ENCODE measurements at places on chromosomes 5 and 9.
A peak's percentile ranks its signal among the peaks of the same experiment; 100 is the strongest.

GRCh38 chr9:108978205-108978604 lies 35.1 kb downstream of the CTNNAL1 start:
- no peak for DNase-seq

- DNase-seq, result no peak
Measured at GRCh38 chr9:89498852-89499480, 1.1 kb upstream of the SEMA4D start.

DNA sequence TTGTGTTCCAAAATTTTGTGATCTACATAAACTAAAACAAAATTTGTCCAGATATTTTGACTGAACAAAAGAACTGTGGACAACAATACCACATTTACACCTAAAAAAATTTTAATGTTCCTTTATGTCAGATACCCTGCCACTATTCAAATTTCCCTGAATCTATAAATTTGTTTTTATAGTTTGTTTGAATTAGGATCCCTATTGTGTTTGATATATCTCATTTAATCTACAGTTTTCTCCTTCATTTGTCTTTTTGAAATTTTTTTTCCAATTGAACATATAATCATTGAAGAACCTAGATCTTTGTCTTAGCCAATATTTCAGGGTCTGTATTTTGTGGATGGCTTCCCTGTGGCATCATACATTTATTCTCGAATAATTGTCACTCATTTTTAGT lies 5.7 kb downstream of the AGGF1 start:
- DNase-seq, result no peak

- no peak for DNase-seq
Measured at GRCh38 chr9:129987047-129987446, 55.9 kb downstream of the FNBP1 start.

GRCh38 chr9:109086221-109086620 lies 33.5 kb downstream of the TMEM245 start:
- no peak for DNase-seq

DNA sequence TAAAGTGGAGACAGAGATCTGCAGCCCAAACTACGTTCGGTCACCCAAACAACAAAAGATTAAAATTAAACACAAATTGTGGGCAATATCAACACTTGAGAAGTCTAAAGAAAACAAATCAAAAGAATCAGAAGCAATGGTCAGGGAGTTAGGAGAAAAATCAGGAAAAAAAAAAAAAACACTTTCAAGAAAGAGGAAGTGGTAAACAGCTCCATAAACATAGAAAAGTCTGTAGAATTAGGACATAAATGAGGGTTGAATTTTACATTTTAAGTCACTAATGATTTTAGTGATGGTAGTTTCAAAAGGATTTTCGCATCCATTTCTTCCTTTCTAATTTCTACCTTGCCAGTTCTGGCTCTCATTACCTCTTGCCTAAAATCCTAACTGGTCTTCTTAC lies 10.1 kb downstream of the RNF145 start:
- DNase-seq, result no peak

DNA sequence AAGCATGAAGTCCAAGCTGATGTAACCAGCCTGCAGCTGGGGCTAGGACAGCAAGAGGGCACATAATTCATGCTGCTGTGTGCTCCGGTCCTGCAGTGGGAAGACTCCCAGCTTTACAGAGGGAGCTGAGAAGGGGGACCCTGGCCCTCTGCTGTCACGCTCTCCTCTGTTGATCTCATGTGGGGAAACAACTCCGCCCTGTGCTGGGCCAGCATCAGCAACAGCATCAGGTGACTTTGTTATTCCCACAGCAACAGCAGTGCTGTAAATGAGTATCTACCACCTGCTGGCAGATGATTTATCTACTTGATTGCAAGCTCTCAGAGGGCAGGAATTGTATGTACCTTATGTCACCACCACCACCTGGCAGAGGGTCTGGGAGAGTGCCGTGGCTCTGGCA lies 176.2 kb downstream of the COL23A1 start:
- no peak for DNase-seq

DNA sequence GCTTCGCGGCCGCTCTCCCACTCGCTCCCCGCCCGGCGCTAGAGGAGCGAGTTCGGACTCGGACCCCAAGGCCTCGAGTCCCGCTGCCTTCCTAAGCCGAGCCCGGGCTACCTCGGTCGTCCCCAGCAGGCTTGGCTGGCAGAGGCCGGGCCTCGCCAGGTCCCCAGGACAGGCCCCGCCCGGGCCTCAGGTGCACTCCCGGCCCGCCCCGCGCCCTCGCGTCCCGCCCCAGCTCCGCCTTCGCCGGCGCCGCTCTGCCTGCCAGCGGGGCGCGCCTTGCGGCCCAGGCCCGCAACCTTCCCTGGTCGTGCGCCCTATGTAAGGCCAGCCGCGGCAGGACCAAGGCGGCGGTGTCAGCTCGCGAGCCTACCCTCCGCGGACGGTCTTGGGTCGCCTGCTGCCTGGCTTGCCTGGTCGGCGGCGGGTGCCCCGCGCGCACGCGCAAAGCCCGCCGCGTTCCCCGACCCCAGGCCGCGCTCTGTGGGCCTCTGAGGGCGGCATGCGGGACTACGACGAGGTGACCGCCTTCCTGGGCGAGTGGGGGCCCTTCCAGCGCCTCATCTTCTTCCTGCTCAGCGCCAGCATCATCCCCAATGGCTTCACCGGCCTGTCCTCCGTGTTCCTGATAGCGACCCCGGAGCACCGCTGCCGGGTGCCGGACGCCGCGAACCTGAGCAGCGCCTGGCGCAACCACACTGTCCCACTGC lies at the start of gene SLC22A5:
TSS of gene SLC22A5 (plus strand) at position 237 of the 707 bp plus-strand sequence. CDS start at position 500, 263 bp downstream.
- DNase-seq, result no peak

GRCh38 chr5:37637165-37637845 lies 202.5 kb downstream of the GDNF start:
- no peak for DNase-seq

DNA sequence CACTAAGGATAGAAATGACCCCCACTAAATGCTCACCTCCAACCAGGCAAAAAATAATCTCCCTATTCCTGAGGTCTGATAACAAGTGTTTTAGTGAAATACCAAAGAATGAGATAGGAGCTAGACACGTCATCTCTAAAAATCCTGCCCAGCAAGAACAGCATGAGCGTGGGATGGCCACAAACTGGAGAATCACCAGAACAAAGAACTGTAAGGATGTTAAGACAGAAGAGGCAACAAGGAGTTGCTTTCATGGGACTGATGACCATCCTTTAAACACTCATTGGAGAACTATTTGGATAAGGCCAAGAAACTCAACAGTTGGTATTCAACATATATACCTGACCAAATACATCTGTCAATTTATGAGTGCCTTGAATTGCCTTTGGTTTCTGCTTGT lies 113.7 kb downstream of the RASEF start:
- DNase-seq, result no peak

- no peak for DNase-seq
Measured at GRCh38 chr9:83435301-83435700, 102.9 kb downstream of the FRMD3 start.

- DNase-seq, result no peak
Measured at GRCh38 chr9:123597048-123597447, 241.1 kb downstream of the CRB2 start.

- no peak for DNase-seq
Measured at GRCh38 chr9:21933865-21934264, 60.3 kb downstream of the CDKN2A start.

DNA sequence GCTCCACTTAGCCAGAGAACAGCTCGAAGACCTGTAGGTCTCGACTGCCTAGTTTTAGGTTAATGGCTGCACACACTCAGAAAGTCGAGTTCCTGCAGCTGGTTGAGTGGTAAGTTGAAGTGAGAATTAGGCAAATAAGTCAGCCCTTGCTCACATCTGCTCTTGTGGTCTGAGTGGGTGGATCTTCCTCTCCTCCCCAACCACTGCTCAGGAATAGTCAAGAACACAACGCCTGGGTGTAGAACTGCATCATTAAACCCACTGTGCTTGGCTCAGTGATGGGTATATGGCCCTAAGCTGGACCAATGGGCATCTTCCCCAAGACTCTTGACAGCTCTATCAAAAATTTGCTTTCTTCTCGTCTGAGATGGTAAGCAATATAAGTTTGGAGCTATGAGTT lies 20.9 kb upstream of the ADAM19 start:
- no peak for DNase-seq

- no peak for DNase-seq
Measured at GRCh38 chr9:37444890-37445289, 20.4 kb downstream of the ZBTB5 start.

DNA sequence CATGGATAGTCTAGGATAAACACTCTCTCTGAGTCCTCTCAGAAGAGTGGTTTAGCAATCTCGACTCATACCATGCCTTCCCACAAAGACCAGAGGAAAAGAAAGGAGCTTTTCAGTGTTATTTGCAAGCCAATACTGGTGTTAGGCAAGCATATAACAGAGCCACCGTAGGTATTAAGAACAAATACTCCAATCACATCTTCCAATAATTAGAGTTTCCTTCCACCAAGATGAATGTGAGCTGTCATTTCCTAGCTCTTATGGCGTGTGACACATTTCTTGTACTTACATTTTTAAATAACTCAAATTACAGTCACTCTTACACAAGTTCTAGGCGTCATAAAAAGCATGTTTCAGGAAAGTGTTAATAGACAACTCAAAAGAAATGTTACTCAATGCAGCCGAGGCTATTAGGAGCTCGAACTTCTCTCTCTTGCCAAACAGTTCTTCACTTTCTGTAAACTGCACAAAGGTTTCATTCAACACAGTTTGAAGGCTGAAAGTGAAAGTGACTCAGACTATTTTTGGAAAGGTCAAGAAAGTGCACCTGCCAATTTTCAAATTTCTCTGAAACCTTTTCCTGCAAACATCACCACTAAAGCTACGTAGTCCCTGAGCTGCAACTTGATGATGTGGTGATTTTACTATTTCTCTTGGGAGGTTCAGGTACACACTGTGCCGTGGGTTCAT lies 153.8 kb downstream of the AUH start:
- DNase-seq, result peak; percentile 55

DNA sequence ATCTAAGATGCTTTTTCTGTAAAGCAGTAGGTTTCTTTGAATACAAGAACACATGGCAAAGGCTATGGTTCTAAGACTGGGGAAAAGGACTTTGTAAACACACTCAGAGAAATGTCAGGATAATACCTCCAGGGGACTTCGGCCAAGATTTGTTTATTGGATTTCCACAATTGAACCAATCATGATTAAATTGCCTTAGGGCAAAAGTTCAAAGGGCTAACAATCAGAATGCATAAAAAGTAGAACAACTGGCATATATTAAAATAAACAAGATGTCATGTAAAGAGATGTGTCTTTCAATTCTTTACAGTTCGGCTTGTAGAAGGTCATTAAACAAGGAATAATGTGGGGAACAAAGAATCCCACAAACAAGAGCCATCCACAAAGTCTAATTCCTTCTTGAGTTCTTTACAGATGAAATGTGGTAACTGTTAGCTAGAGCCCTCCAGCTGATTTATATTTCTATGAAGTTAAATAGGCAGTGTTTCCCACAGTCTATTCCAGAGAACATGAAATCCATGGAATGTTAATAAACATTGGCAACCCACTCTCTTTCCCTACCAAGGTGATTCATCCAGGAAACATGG lies 565.5 kb downstream of the ZNF608 start:
- DNase-seq, result peak; percentile 27

GRCh38 chr9:82583524-82583923 lies 479.4 kb downstream of the RASEF start:
- no peak for DNase-seq

GRCh38 chr5:28543473-28544098 lies 1505.2 kb upstream of the CDH9 start:
- no peak for DNase-seq

GRCh38 chr5:53201746-53202145 lies 92.2 kb upstream of the MOCS2 start:
- DNase-seq, result no peak

DNA sequence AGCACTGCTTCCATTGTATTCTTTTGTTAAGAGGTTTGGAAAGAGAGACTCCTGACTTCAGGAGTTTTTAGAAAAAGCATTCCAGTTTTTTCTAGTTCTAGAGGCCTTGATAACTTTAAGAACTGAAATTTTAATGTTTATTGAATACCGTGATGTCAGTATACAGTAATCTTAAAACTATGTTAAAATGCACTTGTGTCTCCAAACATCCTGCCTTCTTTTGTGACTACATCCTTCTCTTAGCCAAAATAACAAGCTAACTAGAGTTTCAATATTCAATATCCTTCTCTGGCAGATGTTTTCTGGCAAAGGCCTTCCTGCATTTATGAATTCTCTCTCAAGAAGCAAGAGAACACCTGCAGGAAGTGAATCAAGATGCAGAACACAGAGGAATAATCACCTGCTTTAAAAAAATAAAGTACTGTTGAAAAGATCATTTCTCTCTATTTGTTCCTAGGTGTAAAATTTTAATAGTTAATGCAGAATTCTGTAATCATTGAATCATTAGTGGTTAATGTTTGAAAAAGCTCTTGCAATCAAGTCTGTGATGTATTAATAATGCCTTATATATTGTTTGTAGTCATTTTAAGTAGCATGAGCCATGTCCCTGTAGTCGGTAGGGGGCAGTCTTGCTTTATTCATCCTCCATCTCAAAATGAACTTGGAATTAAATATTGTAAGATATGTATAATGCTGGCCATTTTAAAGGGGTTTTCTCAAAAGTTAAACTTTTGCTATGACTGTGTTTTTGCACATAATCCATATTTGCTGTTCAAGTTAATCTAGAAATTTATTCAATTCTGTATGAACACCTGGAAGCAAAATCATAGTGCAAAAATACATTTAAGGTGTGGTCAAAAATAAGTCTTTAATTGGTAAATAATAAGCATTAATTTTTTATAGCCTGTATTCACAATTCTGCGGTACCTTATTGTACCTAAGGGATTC lies 43.1 kb downstream of the NDFIP1 start:
- no peak for DNase-seq

GRCh38 chr9:5593904-5594303 lies 35.0 kb upstream of the RIC1 start:
- no peak for DNase-seq

- no peak for DNase-seq
Measured at GRCh38 chr5:123391009-123391408, 32.2 kb downstream of the CEP120 start.

DNA sequence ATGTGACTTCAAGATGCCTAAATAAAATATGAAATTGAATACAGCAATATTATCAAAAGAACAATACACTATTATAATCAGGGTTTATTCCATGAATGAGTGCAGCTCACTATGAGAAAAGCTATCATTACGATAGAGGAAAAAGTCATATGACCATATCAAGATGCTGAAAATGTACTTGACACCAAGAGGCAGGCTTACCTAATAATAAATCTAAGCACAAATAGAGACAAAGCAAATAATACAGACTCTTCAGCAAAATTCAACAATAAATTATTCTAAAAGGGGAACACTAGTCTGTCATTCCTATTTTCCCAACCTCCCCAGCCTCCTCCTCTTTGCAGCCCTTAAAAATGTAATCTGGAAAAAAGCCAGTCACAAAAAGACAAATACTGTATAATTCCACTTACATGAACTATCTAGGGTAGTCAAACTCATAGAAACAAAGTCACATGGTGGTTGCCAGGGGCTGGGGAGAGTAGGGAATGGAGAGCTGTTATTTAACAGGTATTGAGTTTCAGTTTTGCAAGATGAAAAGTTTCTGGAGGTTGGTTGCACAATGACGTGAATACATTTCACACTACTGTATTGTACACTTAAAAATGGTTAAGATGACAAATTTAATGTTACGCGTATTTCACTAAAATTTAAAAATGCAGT lies 148.4 kb downstream of the NFIB start:
- DNase-seq, result no peak
